ENCODE measurements at places on chromosomes 6 and 20.

GRCh38 chr20:11051136-11051535 lies 377.3 kb upstream of the JAG1 start:
- no peak for DNase-seq

- no peak for DNase-seq
Observed at GRCh38 chr6:14544666-14545065, 427.1 kb downstream of the CD83 start.

GRCh38 chr6:17890309-17890708 lies 97.1 kb downstream of the KIF13A start:
- DNase-seq, result no peak

DNA sequence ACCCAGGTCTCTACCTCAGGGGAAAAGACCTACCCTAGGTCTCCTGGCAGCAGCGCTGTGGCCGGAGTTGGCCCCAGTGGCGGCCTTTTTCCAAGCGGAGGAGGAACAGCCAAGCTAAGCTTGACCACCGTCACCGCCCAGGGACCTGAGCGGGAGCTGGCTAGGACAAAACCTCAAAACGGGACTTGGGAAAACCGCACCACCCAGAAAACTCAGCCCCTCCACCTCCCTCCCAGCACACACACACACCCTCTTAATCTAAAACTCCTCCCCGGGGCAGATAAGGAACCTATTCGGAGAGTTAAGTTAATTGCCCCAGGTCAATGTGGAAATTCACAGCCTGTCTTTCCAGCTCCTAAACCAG lies 2.7 kb upstream of the TRERF1 start:
- DNase-seq, result no peak

Measured in effector memory CD8-positive, alpha-beta T cell (primary cell).